Stimulated activated CD4-positive, alpha-beta T cell treated with anti-CD3 and anti-CD28 coated beads, Interleukin-2, amount 100 ng/mL, for 4 hours (primary cell): ENCODE measurements at places on chromosomes 11 and 22.

- no peak for DNase-seq
Measured at GRCh38 chr11:40273192-40273732, 1186.2 kb downstream of the LRRC4C start.

- no peak for DNase-seq
Measured at GRCh38 chr11:125763483-125763882, 15.1 kb downstream of the PATE2 start.

DNA sequence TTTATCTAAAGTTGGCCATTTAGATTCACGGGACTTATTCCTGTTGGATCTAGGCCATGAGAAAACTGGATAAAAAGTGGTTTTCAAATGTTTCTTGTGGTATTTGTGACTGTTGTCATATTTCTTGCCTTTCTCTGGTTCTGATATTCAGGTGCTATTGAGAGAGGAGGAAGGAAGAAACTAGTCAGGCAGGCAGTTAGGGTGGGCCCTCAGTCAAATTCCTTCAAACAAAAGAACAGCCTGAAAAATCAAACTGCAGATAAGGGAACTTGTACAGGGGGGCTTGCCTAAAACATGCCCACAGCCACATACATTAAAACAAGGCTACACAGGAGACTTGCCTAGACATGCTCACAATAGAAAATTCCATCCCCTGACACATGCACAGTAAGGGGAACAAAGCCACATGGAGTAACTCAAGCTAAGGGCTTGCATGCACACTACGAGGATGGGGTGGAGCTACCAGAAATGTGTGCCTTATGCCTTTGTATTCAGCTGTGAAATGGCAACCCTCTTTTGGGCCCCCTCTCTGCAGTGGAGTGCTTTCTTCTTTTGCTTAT, 18.2 kb downstream of the NCR3LG1 start:
- no peak for DNase-seq

- no peak for DNase-seq
Measured at GRCh38 chr11:112844517-112844916, 116.7 kb upstream of the NCAM1 start.

GRCh38 chr11:75022759-75023396, 34.1 kb downstream of the NEU3 start:
- peak; percentile 56 for DNase-seq

- no peak for DNase-seq
Measured at GRCh38 chr11:101584655-101585054, 848 bp upstream of the TRPC6 start.

DNA sequence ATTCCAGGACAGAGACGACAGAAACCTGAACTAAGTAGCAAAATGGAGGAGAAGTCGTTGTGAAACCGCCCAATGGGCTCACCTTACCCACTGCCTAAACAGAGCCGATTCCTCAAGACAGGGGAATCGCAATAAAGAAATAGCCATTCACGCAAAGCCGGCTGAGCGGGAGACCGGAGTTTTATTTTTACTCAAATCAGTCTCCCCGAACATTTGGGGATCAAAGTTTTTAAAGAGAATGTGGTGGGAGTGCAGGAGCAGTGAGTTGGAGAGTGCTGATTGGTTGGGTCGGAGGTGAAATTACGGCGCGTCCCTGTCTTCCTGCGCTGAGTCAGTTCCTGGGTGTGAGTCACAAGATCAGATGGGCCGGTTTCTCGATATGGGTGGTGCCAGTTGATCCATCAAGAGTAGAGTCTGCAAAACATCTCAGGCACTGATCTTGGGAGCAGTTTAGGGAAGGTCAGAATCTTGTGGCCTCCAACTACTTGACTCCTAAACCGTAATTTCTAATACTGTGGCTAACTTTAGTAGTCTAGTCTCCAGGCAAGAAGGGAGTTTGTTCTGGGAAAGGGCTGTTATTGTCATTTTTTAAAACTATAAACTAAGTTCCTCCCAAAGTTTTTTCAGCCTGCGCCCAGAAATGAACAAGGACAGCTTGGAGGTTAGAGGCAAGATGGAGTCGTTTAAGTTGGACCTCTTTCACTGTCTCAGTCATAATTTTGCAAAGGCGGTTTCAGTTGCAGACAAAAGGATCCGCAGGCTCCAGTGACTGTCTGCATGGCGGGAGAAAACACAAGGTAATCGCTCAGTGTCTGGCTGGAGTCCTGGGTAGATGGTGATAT, 34.1 kb downstream of the OR4D9 start:
- DNase-seq, result no peak

GRCh38 chr22:23175817-23176644, 4.3 kb upstream of the BCR start:
- DNase-seq, result no peak

DNA sequence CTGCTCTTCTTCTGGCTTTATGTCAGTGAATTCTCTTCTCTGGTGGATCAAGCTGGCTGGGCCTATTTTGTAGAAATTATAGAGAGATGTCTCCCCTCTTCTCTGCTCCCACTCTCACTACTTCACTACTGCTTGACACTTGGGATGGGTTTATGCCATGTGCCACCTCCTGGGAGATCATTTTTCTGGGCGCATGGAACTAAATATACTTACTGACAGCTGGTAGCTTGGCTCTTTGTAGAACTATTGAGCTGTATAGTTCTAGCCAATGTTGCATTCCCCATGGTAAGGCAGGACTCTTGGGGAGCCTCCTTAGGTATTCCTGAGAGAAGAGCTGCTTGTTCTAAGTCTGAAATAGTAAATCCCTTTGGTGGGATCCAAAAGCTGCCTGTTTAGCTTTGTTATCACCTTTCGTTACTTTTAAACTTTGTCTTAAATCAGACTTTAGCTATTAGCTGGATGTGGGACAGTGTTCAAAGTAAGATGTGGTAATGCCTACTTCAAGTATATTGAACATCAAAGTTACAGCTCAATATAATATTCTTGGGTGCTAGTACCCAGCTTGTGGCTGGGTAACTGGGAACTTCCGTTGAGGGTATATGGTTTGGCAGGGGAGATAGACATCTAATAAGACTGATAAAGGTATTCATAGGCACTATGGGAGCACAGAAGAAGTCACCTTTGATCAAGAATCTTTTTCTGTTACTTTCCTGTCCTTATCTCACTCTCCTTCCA, 87.5 kb upstream of the RRM1 start:
- DNase-seq, result no peak

- no peak for DNase-seq
Measured at GRCh38 chr22:22682807-22683667, 38.6 kb downstream of the GGTLC2 start.

GRCh38 chr11:75319035-75319877, 32.2 kb downstream of the ARRB1 start:
- DNase-seq, result no peak

GRCh38 chr11:122339436-122340060, 223.5 kb upstream of the BLID start:
- no peak for DNase-seq

DNA sequence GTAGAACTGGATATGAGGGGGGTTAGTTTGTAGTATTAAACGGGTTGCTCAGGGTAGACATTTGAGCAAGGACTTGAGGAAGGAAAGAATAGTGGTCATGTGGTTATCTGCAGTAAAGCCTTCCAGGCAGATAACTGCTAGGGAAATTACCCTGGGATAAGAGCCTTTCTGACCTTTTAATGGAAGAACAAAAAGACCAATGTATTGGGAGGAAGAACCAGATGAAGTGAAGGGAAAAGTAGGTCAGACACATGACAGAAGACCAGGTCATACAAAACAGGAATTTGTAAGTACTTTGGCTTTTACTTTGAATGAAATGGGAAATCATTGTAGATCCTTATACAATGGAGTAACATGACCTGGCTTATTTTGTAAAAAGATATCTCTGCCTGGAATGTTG, 241.9 kb upstream of the CTSC start:
- no peak for DNase-seq

DNA sequence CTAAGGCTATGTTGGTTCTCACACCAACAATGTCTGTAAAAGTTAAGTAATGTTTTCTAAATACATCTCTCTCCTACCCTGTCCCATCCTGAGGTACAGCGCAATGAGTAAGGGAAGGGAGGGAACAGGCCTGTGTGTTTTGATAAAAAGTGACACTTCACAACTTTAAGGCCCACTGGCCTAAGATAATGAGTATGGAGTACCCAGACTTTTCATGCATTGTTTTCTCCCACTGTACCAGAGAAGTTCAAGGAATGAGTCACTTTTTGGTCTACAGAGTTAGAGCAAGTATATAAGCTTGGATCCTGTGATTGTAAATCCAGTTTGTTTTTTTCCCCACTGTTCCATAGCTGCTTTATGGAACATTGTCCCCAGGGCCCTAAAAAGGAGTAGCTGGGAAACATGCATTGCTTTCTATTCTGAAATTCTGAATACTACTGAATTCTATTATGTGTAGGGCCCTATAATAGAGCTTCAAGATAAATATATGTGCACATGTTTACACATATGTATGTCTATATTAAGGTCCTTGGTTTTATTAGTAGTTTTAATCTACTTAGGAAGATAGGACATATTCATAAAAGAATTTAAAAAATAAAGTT, 29.8 kb downstream of the KCNE3 start:
- no peak for DNase-seq

DNA sequence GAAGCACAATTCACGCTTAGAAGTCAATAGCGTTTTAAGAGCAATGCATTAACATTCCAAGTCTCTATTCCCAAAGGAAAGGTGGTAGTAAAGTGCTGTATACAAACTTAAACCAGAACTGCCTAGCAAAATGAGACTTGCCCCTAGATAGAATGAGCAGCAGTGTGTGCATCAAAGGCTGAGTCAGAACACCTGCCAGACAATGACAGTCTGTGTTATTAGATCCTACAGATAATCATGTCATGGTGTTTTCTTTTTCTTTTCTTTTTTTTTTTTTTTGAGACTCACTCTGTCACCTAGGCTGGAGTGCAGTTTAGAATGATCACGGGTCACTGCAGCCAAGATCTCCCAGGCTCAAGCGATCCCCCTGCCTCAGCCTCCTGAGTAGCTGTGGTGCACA, 1.6 kb downstream of the RTCB start:
- no peak for DNase-seq

- DNase-seq, result no peak
Measured at GRCh38 chr11:130675917-130676316, 227.5 kb downstream of the ADAMTS15 start.

- DNase-seq, result no peak
Measured at GRCh38 chr22:43698403-43698802, 113.7 kb downstream of the EFCAB6 start.

DNA sequence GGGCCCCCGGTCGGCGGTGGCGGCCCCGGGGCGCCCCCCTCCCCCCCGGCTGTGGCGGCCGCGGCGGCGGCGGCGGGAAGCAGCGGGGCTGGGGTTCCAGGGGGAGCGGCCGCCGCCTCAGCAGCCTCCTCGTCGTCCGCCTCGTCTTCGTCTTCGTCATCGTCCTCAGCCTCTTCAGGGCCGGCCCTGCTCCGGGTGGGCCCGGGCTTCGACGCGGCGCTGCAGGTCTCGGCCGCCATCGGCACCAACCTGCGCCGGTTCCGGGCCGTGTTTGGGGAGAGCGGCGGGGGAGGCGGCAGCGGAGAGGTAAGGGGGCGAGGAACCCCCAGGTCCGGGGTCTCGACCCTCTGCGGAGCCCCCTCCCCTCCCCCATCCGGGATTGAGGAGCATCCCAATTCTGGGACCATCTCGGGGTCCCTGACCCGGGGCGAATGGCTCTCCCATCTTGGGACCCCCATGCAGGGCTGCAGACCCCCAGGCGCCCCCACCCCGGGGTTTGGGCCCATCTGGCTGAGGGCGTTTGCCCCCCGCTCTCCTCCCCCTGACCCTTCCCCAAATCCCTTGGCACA, 431 bp downstream of the KMT2A start:
- peak; percentile 30 for DNase-seq
